SW480 (cell line): ENCODE measurements at places on chromosomes 4 and X.

GRCh38 chr4:2436301-2436700 is 17.5 kb downstream of the CFAP99 start:
- DNase-seq = peak; percentile 39

DNA sequence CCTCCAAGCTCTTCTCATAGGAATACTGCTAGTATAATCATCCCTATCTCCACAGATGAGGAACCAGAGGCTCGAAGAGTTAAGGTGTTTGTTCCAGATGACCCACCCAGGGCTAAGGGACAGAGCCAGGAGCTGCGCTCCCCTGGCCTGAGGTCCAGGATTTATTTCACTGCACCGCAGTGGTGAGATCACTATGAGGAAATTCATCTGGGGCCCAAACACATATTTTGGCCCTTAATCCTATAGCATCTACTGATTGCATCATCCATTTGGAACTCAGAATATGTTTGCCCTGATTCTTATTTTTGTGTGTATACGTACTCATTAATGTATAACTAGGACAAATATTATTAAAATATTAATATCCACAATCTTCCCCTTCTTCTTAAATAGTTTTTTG is 100.1 kb upstream of the RBPJ start:
- no peak for DNase-seq

- no peak for DNase-seq
Measured at GRCh38 chr4:122591196-122591595, 29.7 kb downstream of the IL21 start.

GRCh38 chrX:150239946-150240642 is 123.0 kb upstream of the MAMLD1 start:
- DNase-seq = no peak

DNA sequence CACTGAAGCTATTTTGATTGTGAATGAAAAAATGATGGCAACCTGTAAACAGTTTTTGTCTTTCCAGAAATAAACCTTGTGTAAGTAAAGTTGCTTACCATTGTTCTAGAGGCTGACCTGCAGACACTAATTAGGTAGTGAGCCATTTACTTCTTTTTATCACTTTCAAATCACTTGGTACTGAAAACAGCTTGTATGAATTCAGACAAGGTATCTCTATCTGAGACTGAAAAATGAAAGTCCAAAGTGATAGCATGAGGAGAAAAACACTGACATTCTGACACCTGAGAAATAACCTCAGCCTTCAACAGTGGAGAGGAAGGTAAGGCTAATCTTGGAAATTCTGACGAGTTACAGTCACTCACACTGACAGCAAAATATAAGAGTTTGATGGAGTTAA is 238.8 kb downstream of the GPC3 start:
- no peak for DNase-seq

GRCh38 chr4:57132743-57133137 is 22.6 kb upstream of the IGFBP7 start:
- DNase-seq = no peak

GRCh38 chr4:183403486-183403885 is 41.0 kb upstream of the CDKN2AIP start:
- DNase-seq = no peak

GRCh38 chr4:53221832-53222480 is 143.9 kb downstream of the SCFD2 start:
- no peak for DNase-seq

DNA sequence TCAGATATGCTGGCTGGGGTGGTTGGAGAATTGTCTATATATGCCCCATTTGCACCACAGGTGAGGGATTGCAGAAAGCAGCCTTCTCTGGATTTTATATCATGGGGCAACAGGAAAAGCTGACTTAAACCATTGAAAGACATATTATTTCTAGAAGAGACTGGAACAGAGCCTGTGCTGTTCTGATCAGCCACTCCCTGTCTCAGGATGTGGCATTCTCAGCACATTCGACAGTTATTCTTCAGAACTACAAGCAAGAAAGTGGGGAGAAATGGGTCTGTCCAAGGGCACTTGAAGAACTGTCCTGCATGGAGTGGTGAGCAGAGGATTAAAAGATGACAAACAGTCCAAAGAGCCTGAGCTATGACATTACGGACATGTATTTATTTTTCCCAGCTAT is 67.8 kb upstream of the EPHA5 start:
- no peak for DNase-seq
